ENCODE measurements at places on chromosomes 13 and 19.

- no peak for DNase-seq
These were observed 80.0 kb downstream of the WDFY2 start for GRCh38 chr13:51663973-51664957.

GRCh38 chr19:29495091-29495490 is 30.7 kb upstream of the VSTM2B start:
- no peak for DNase-seq

GRCh38 chr13:46121033-46121432 is 16.2 kb upstream of the CPB2 start:
- DNase-seq = no peak

GRCh38 chr13:33728271-33729037 is 89.5 kb upstream of the RFC3 start:
- DNase-seq = no peak

GRCh38 chr13:66693656-66694055 is 536.5 kb downstream of the PCDH9 start:
- DNase-seq = no peak

- no peak for DNase-seq
These were observed 7.1 kb downstream of the ARID3A start for GRCh38 chr19:932648-933552.

DNA sequence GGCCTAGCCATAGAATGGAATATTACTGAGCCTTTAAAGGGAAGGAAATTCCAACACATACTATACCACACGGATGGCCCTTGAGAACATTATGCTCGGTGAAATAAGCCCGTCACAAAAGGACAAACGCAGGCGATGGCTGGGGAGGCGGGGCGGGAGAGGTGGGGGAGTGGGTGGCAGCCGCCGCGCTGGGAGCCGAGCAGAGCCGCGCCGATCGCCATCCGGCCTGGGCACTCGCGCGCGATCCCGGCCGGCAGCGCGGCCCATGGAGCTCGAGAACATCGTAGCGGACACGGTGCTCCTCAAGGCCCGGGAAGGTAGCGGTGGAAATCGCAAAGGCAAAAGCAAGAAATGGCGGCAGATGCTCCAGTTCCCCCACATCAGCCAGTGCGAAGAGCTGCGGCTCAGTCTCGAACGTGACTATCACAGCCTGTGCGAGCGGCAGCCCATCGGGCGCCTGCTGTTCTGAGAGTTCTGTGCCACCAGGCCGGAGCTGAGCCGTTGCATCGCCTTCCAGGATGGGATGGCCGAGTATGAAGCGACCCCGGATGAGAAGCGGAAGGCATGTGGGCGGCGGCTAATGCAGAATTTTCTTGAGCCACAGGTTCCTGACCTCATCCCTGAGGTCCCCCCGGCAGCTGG is 140.1 kb downstream of the ZDHHC20 start:
- DNase-seq = no peak

GRCh38 chr19:3129112-3129511 is 6.7 kb upstream of the GNA15 start:
- peak; percentile 37 for DNase-seq

Measured in NCI-H1092 treated with DMSO at 0.1 percent for 48 hours (cell line).